ENCODE measurements at places on chromosomes 11 and 22. TPM values are rescaled to one million over a fixed set of nuclear protein-coding genes. Genes with fewer than 3 reads are reported as not detected.

Gene AQP11
- total RNA-seq: not detected

Gene CABP4
- 2.4 TPM for total RNA-seq

Gene TECTA
- total RNA-seq: 0.75 TPM

Gene ZFPL1
- 31.5 TPM for total RNA-seq

Gene UPK3A
- total RNA-seq: not detected

- H3K36me3 ChIP-seq: no peaks in the 10 kb centered on the region
- H3K4me1 ChIP-seq: no peaks in the 10 kb centered on the region
- H3K4me3 ChIP-seq: no peak overlapping the region
- DNase-seq: no peak
- H3K27me3 ChIP-seq: no peaks in the 10 kb centered on the region
Measured at GRCh38 chr11:15123849-15124248, 9.1 kb downstream of the INSC start.

DNA sequence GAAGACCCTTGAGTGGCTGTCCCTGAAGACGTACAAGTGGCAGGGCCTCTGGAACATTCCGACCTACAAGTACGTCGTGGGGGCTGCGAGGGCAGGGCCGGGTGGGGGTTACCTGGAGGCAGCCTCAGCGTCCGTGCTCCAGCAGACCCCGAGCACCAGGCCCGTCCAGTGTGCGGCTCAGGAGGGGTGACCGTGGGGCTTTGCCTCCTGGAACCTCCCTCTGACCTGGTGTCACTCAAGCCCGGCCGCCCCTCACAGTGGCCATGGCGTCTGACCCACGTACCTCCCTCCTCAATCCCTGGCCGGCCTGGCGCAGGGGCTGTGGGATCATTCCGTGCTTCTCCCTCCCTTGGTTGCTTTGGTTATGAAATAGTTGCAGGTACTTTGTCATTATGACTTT, 18.5 kb downstream of the RNH1 start:
- H3K27ac ChIP-seq: no peak overlapping the region
- H3K27me3 ChIP-seq: no peaks in the 10 kb centered on the region
- no peaks in the 10 kb centered on the region for H3K36me3 ChIP-seq
- no peaks in the 10 kb centered on the region for H3K4me1 ChIP-seq

GRCh38 chr11:116145187-116145865, 627.5 kb downstream of the BUD13 start:
- H3K4me1 ChIP-seq: no peaks in the 10 kb centered on the region
- no peak overlapping the region for H3K4me3 ChIP-seq
- no peak overlapping the region for H3K27ac ChIP-seq

DNA sequence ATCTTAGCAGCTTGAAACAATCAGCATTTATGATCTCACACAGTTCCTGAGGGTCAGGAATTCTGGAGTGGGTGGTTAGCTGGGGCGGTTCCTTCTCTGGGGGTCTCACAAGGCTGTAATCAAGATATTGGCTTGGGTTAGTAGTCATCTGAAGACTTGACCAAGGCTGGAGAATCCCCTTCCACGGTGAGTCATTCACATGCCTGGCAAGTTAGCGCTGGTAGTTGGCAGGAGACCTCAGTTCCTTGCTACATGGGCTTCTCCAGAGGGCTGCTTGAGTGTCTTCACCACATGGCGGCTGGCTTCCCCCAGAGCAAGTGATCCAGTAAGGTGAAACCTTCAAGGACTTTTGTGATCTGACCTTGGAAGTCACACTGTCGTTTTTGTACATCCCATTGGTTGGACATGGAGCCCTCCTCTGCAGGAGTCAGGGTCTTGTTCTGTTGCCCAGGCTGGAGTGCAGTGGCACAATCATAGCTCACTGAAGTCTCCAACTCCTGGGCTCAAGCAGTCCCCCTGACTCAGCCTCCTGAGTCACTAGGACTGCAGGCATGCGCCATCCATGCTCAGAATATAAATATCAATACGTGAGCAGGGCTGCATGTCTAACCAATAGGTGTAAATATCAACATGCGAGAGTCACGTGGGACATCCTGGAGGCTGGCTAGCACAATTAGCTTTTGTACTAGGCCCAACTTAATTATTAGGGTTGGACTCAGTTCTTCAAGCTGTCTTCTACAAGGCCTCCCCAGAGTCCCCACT, 7.2 kb upstream of the NIPSNAP1 start:
- DNase-seq: no peak
- H3K36me3 ChIP-seq: no peaks in the 10 kb centered on the region
- H3K27ac ChIP-seq: no peak overlapping the region
- no peaks in the 10 kb centered on the region for H3K4me1 ChIP-seq
- H3K27me3 ChIP-seq: no peaks in the 10 kb centered on the region
- H3K4me3 ChIP-seq: no peak overlapping the region

DNA sequence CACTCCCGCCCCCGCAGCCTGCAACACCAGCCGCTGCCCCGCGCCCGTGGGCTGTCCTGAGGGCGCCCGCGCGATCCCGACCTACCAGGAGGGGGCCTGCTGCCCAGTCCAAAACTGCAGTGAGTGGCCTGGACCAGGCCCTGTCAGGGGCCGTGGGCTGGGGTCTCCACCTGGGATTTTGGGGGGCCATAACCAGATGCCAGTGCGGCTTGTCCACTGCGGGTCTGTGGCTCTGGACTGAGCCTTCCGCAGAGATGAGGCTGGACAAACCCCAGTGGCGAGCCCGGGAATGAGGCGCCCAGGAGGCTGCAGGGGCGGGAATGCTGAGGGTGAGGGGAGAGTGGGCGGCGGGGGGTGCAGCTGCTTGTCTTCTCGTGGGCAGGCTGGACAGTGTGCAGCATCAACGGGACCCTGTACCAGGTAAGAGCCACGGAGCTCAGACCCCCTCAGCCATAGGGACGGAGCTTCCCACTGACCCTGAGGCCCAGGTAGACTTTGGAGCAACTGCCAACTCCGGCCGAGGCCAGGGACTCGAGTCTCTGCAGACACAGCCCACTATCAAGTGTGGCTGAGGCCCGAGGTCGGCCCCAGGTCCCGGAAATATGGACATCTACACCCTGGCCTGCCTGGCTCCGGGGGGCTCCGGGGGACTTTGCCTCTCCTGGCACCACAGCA, 24.8 kb upstream of the MUC5B start:
- DNase-seq: peak; percentile 61
- no peaks in the 10 kb centered on the region for H3K4me1 ChIP-seq
- H3K27ac ChIP-seq: no peak overlapping the region
- no peaks in the 10 kb centered on the region for H3K27me3 ChIP-seq
- no peak overlapping the region for H3K4me3 ChIP-seq

DNA sequence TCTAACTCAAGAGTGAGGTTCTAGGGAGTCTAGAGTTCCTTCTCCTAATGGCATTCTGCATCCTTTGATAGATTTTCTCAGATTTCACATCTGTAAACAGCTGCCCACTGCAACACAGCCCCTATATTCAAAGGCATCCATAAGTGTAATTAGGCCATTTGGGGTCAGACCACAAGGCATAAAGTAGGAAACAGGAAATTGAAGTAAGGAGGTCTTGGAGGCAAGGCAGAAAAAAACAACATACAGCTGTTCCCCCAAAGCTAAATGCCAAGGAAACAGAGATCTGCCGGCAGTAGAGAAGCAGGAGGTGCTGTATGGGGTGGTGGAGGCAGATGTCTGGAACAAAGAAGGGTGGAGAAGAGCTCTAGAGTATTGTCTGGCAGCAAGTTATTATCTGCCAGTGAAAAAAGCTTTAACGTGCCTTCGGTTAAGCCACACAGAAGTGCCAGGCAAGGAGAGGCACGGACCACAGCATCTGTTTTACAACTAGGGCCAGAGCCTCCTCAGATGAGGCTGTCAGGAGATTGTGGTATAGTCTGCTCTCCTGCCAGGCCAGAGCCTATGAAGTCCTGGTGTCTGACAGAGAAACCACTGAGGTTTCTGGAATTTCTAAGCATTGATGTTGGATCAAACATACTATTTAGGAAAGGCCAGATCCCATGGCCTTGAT, 100.2 kb upstream of the CHRM4 start:
- H3K27me3 ChIP-seq: no peaks in the 10 kb centered on the region

DNA sequence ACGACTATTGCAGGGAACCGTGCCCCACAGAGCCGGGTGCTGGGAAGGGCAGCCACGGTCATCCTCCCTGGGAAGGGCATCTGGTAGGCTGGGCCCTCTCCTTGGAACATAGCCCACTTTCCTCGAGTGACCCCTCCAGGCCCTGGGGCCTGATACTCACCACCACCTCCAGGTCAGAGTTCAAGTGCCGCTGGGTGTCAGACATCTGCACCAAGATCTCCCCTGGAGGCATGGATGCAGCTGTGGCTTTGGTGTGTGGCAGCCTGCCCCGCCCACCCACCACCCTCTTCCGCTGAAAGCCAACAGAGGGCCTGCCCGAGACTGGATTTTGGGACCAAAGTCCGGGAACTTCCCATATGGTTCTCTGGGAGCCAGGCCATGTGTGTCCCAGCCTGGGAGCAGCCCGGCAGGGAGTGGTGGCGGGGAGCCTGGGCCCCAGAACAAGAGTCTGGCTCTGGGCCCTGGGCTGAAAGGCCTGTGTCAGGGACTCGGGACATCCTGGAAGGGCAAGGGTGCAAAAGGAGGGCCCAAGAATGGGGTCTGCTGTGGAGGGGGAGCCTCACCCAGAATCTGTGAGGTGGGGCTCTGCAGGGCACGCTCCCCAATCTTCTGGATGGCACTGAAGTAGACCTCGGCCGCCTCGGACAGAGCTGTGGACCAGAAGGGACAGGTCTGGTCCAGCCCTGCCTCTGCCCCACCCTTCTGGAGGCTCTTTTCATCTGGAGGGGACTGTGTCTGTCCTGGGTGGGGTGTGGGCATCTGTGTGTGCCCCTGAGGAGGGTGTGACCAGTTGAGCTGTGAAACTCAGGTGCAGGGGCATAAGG, 2.6 kb downstream of the BAIAP2L2 start:
- H3K27me3 ChIP-seq: no peaks in the 10 kb centered on the region
- no peak overlapping the region for H3K4me3 ChIP-seq
- DNase-seq: peak; percentile 49
- H3K4me1 ChIP-seq: no peaks in the 10 kb centered on the region

DNA sequence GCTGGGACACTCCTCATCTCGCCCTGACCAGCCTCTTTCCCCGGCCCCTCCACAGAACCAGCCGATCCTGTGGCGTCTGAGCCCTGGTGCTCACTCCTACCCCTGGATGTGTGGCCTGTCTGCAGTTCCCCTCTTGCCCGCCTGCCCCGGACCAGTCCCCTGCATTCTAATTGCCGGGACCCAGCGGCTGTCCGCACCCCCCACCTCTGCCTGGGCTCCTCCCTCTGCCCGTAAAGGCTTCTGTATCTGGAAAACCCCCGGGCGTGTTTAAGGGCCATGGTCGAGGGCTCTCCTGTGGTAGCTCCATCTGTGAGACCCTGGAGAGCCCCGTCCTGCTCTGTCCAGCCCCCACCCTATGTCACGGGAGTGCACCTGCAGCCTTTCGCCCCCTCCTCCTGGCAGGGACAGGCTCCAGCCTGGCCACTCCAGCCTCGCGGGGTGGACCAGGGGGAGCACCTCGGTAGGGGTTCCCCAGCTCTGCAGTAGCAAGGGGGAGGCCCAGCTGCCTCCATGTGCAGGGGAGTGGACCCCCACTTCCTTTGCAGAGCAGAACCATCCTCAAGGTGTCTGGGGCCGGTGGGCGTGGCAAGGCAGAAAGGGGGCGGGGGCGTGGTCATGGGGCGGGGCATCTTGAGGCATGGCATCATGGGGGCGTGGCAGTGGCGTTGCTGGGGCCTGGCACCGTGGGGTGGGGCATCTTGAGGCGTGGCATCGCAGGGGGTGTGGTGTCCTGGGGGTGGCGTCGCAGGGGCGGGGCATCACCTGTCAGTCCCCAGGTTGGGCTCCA, 430.4 kb downstream of the TBC1D22A start:
- H3K4me3 ChIP-seq: no peak overlapping the region
- H3K27ac ChIP-seq: no peak overlapping the region
- no peaks in the 10 kb centered on the region for H3K27me3 ChIP-seq
- no peaks in the 10 kb centered on the region for H3K36me3 ChIP-seq
- no peaks in the 10 kb centered on the region for H3K4me1 ChIP-seq
- peak; percentile 32 for DNase-seq

DNA sequence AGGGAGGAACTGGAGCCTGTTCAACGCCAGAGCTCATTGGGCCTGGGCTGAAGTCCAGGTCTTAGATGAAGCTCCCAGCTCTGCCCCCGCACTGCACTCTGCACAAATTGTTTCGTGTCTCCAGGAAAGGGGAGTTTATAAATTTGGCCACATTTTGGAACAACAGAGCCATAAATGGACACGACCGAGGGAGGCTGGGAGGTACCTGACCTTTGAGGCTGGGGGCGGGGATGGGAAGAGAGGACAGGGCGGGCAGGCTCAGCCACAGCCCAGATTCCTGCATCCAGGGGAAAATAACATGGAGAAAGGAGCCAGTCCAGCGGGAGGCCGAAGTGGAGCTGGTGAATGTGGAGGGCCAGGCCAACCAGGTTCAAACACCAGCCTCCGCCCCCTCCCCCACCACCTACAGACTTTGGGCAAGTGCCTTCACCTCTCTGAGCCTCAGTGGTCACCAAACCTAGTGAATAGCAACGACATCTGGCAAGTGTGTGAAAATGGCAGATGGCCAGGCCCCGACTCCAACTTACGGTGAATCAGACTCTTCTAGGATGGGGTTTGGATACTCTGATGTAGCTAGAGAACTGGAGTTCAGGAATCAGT, 36.8 kb upstream of the SMTN start:
- H3K27ac ChIP-seq: peak overlapping the region; percentile 6
- DNase-seq: peak; percentile 86
- no peaks in the 10 kb centered on the region for H3K27me3 ChIP-seq
- no peaks in the 10 kb centered on the region for H3K4me1 ChIP-seq

- H3K4me1 ChIP-seq: no peaks in the 10 kb centered on the region
Measured at GRCh38 chr11:81449588-81450156, 1284.0 kb downstream of the FAM181B start.

DNA sequence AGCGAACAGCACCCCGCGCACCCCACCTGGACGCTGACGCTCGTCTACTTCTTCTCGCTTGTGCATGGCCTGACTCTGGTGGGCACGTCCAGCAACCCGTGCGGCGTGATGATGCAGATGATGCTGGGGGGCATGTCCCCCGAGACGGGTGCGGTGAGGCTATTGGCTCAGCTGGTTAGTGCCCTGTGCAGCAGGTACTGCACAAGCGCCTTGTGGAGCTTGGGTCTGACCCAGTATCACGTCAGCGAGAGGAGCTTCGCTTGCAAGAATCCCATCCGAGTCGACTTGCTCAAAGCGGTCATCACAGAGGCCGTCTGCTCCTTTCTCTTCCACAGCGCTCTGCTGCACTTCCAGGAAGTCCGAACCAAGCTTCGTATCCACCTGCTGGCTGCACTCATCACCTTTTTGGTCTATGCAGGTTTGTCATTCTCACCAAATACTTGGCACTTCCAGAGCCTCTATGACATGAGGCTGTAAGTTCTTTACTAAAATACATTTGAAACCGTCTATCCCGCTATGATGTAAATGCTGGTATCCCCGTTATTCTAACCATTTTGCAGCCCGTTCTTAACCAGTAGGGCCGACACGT, 535 bp downstream of the AQP11 start:
- no peak for DNase-seq
- no peak overlapping the region for H3K27ac ChIP-seq
- no peaks in the 10 kb centered on the region for H3K36me3 ChIP-seq
- H3K27me3 ChIP-seq: no peaks in the 10 kb centered on the region
- peak overlapping the region; percentile 60 for H3K4me3 ChIP-seq

GRCh38 chr22:48594016-48594756, 1233.5 kb downstream of the BRD1 start:
- no peak overlapping the region for H3K27ac ChIP-seq
- H3K36me3 ChIP-seq: no peaks in the 10 kb centered on the region
- peak; percentile 37 for DNase-seq
- H3K27me3 ChIP-seq: no peaks in the 10 kb centered on the region

GRCh38 chr22:46178755-46179505, 28.6 kb downstream of the PPARA start:
- H3K4me1 ChIP-seq: no peaks in the 10 kb centered on the region
- H3K4me3 ChIP-seq: no peak overlapping the region
- H3K36me3 ChIP-seq: no peaks in the 10 kb centered on the region

- no peak overlapping the region for H3K27ac ChIP-seq
Measured at GRCh38 chr22:30445438-30446145, 20.0 kb downstream of the MTFP1 start.
